Hepatocyte (in vitro differentiated cells): ENCODE measurements at places on chromosomes 11 and 22. TPM values are rescaled to one million over a fixed set of nuclear protein-coding genes. Genes with fewer than 3 reads are reported as not detected.

The MAJIN gene
- not detected in 2 replicates for total RNA-seq

The SHANK2 gene
- total RNA-seq, result 11.9 and 17.3 TPM in 2 replicates

DNA sequence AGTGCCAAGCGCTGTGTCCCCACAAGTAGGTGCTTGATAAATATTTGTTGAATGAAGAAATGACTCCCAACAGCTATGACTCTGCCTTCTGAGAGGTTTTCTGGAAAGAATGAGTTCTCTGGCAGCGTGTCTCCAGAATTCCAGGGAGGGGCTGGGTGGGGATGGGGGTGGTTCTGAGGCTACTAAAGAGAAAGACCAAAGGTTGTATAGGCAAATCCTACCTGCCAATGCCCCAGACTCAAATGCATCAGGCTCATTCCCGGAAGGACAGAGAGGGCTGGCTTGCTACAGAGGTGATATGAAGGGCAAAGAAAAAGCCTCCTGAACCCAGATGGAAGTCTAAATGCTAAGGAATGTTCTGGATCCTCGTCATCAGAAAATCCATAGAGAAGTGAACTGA is 1.9 kb downstream of the DUSP18 start:
- DNase-seq, result no peak

The MUC5AC gene
- under 0.01 and 0.07 TPM in 2 replicates for total RNA-seq

DNA sequence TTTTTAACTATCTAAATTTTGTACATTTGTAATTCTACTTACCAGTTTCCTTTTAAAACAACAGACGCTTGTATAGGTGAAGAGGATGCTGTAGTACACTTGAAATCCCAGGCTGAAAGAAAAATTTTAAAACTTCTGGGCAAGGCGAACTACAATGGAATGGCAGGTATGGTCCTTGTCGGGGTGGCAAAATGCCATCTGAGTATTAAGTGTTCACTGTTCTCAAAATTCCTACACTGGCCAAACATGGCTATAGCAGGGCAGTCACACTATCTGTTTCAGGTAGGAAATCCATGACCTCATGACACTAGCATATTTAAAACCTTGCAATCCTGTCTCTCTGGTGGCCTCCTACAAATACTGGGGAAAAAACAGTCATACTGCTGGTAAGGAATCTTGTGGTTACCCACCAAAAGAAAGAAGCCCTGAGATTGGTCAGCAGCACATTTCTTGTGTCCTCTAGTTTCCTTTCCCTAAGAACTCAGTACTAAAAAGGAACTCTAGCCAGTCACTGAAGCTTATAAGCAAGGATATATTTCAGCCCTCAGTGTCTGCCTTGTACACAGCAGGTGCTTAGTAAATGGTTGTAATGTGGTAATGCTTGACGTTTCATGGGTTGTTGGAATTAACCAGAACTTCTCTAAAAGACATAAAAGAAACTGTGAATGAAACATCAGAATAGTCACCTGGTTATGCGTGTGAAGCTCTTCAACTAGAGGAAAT is 5.2 kb upstream of the ZC3H12C start:
- no peak for DNase-seq

- DNase-seq, result no peak
These were observed 68.3 kb upstream of the NAV2 start for GRCh38 chr11:19644316-19644715.

The OSBPL5 gene
- total RNA-seq, result 8.7 and 9.0 TPM in 2 replicates

DNA sequence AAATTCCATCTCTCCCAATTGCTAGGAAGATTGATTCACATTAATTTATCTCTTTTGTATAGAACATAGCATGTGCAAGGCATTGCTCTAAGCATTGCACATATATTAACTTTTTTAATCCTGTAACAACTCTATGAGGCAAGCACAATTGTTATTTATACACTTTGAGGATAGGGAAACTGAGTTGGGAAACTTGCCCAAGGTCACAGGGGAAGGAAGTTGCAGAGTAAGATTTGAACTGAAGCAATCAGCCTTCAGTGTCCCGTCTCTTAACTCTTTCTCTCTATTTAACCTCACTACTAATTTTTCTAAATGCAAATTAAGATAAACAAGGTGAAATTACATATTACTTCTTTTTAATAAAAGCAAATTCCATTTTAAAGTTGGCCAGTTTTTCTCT is 22.2 kb downstream of the OR56B4 start:
- DNase-seq, result no peak

DNA sequence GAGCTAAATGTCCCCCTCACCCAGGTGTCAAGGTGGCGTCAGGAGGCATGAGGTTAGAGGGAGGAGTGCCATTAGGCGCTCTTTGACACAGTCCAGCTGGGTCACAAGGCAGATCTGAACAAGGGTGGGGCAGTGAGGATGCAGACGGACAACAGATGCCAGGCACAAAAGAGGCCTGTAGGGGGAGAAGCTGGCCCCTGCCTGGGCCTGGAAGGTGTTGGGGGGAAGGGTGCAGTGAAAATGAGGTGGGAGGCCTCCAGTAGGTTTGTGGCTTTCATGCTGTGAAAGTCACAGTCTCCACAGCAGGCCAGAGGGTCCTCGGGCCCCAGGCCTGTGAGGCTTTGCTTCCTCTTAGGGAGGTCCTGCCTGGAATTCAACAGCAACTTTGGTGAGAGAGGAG is 85.0 kb upstream of the PLET1 start:
- DNase-seq, result no peak

GRCh38 chr11:110065189-110065588 is 28.0 kb upstream of the ZC3H12C start:
- DNase-seq, result no peak

- DNase-seq, result no peak
These were observed 16.9 kb upstream of the SLCO2B1 start for GRCh38 chr11:75133976-75134375.

DNA sequence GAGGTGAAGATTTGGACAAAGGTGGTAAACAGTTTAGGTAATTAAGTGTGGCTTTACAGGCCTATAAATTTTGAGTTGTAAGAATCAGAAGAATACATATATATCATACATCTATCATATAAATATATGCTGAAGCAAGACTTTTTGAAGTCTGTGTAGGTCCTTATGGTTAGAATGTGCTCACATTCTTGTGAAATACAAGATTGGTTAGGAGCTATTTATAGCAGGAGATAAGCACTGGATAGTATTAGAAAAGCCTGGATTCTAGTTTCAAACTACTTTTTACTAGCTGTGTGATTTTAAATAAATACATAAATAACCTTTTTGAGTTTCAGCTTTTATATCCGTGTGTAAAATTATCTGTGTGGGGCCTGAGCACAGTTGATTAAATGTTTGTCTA is 42.3 kb downstream of the ANKRD42 start:
- no peak for DNase-seq

DNA sequence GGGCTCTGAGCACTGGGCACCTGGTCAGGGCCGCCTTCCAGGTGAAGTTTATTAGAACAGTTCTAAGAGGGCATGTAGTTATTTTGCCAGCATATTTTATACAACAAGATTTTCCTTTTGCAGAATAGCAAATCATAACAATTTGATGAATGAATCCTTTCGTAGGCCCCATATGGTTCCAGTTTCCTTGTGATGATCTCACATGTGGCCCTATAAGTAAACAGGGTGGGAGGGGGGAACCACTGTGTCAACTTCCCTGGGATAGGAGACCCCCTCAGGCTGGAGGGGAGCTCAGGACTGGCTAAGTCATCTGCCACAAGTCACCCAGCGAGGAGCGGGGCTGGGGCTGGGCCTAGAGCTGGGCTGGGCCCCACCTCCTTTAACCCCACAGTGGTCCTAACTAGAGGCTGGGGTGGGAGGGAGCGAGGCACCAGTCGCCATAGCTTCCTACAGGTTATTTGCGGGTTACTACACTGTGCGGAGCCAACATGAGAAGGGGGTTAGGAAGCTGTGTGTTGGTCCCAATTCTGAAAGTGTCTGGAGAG is 4.2 kb downstream of the FBLN1 start:
- no peak for DNase-seq

The CNTF gene
- total RNA-seq, result 3.1 and 3.6 TPM in 2 replicates

GRCh38 chr11:21121991-21122390 is 452.6 kb downstream of the NELL1 start:
- DNase-seq, result no peak

The RBX1 gene
- total RNA-seq, result 63.2 and 84.4 TPM in 2 replicates

The KCNK7 gene
- not detected in 2 replicates for total RNA-seq

The ARL14EP gene
- total RNA-seq, result 21.7 and 26.5 TPM in 2 replicates

The RAG1 gene
- 1.2 and 1.5 TPM in 2 replicates for total RNA-seq

The AGBL2 gene
- total RNA-seq, result 2.0 and 2.3 TPM in 2 replicates

DNA sequence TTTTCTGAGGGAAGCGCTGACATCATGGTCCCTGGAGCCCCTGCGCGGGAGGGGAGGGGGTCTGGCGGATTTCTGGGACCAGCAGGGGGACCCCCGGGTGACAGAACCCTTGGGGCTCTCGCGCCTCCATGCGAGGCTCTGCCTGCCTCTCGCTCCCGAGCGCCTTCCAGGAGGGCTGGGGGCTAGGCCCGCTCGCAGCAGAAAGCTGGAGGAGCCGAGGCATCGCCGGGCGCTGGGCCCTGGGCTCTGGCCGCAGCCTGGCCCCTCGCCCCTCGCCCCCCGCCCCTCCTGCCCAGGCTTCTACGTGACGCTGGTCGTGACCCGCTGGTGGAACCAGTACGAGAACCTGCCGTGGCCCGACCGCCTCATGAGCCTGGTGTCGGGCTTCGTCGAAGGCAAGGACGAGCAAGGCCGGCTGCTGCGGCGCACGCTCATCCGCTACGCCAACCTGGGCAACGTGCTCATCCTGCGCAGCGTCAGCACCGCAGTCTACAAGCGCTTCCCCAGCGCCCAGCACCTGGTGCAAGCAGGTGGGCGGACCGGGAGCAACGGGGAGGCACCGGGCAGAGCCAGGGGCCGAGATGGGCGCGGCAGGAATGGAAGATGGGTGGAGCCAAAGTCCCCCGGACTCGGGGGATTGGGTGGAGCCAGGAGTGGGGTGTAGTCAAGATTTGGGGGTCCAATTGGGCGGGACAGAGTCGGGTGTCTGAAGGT is 5.4 kb downstream of the BEST1 start:
- peak; percentile 58 for DNase-seq

DNA sequence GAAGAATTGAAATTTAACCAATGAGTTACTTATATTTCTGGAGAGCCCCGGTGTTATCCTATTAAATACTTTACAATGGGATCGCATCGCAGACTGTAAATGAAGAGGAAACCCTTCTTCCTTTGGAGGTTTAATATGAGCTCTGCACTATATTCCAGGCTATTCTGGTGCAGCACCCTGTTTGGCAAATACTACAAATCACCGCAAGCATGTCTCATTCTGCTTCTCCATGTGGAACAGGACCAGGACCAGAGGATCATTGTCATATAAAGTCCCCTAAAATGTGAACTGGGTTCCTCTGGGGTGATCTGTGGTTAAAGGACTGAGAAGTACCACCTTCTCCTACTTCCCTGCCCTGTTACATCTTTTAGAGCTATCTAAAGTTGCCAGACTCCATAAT is 703.7 kb downstream of the DLG2 start:
- DNase-seq, result no peak

- no peak for DNase-seq
These were observed 317.9 kb downstream of the ETS1 start for GRCh38 chr11:128269466-128269865.

DNA sequence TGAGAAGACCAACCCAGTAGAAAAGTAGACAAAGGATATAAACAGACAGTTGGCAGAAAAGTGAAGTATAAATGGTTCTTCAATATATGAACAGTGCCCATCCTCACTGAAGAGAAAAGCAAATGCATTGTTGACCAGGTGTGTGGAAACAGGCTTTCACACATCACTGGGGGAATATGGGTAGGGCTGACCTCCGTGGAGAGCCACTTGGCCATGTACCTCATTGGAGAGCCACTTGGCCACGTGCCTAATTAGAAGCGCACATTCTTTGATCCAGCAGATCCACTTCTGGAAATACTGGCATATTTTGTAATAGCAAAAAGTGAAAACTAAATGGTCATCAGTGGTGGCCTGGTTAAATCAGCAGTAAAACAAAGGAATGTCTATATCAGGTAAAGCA is 43.2 kb downstream of the PPP6R3 start:
- no peak for DNase-seq

GRCh38 chr11:7347611-7348431 is 96.1 kb downstream of the SYT9 start:
- DNase-seq, result no peak

The ZNRF3 gene
- total RNA-seq, result 7.9 and 8.9 TPM in 2 replicates

DNA sequence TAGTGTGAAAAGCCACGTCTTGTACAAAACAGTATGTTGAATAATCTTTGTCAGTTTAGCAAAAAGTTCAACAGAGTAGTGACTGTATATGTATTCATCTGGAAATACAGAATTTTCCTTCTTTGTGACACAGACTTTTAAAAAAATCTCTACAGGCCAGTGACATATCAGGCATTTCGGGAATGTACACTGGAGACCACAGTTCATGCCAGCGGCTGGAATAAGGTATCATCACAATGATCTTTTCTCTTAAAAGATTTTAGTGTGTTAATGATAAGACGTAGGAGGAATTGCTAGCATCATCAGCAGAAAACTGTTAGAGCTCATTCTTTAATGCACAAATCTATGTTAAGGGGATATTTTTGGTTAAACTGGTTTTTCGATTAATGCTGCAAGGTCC is 57.4 kb downstream of the BCL2L13 start:
- no peak for DNase-seq

GRCh38 chr22:24580276-24580675 is 12.6 kb downstream of the LRRC75B start:
- DNase-seq, result no peak

DNA sequence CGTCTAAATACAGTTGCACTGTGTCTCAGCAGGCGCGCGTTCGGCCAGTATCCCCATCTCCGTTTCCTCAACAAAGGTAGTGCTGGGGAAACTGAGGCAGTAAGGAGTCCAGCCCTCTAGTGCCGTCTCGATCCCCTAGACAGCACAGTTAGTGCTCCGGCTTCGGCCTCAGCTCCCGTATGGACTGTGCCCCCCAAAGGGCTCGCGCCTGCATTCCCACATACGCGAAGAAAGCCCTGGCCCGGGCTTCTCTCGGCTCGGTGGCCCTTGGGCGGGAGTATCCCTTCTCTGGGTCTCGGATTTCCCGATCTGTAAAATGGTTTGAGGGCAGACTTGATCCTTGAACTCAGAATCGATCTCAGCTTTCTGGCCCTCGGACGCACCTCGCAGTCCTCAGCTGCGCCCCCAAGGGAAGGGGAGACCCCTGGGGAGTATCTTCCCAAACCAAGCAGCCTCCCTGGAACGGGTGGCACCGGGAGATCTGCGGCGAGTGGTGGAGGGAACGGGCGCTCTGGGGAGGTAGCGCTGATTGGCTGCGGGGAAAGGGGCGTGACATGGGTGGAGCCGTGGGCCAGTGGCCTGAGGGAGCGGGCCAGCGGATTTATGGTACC is 759 bp upstream of the PEX16 start:
- DNase-seq, result peak; percentile 84

The OR51I1 gene
- total RNA-seq, result not detected in 2 replicates
